ENCODE measurements at places on chromosomes 5 and 9.

DNA sequence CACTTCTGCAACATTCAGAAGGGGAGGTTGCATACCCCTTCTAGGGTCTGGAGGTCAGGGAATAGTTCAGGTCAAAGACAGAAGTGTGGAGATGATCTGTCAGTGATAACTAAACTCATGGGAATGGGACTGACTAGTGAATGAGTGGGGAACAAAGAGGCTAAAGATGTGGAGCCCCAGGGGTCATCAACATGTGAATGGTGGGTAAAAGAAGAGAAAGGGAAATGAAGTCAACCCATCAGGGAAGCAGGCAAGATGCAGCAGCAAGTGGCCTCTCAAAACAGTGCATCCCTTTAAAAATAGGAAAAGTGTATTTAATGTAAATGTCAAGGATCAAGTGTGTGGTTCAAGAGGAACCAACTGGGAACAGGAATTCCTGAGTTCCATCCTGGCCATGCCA, 69.9 kb downstream of the PLPPR1 start:
- no peak for DNase-seq

- no peak for DNase-seq
Observed at GRCh38 chr9:114416290-114416689, 28.5 kb upstream of the AKNA start.

GRCh38 chr5:31157720-31158119, 35.8 kb upstream of the CDH6 start:
- no peak for DNase-seq

DNA sequence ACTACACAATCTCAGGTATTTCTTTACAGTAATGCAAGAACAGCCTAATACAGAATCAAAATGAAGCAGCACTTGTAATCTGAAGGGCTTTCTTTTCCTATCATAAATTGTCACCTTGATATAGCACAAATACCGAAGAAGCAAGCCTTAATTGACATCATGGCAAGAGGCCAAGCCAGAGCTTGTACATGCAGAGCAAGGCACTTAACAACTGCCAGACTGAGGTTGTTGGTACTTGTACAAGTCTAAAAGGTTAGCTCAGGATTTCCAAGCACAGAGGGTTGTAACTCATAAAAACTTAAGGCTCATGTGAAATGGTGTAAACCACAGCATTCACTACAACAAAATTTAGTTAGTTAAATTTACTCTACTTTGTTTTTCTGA, 158.8 kb upstream of the SPEF2 start:
- no peak for DNase-seq

DNA sequence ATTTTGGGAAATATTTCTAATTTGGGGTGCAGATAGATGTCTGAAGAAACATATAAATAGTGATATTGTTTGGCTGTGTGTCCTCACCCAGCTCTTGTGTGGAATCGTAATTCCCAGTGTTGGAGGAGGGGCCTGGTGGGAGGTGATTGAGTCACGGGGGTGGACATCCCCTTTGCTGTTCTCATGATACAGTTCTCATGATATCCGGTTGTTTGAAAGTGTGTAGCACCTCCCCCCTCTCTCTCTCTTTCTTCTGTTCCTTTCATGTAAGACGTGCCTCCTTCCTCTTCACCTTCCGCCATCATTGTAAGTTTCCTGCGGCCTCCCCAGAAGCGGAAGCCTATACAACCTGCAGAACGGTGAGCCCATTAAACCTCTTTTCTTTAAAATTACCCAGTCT, 11.4 kb upstream of the ADAMTS16 start:
- DNase-seq: no peak

DNA sequence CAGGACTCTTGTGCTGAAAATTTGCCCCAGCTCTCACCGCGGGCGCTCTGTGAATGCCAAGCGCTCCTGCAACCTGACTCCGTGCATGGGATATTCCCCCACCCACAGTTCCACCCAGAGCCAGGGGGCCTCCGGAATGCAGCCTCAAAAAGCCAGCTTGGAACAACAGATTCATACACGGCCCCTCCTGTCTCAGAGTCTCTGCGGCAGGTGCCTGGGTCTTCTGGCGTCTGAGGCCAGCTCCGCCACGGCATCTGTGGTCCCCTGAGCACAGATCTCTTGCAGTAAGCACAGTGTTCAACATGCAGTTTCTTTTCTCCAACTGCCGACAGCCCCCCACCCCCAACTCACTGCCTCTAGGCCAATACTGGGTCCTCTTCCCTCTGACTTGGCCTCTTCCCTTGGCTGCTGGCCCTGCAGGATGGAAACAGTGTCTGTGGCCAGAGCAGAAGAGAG, 355.7 kb upstream of the IRX2 start:
- no peak for DNase-seq
